Fibroblast of villous mesenchyme (primary cell): ENCODE measurements at places on chromosomes 1 and 21. TPM values are rescaled to one million over a fixed set of nuclear protein-coding genes. Genes with fewer than 3 reads are reported as not detected.
A peak's percentile ranks its signal among the peaks of the same experiment; 100 is the strongest.

- no peak for DNase-seq
Measured at GRCh38 chr1:155005076-155006011, 2.7 kb downstream of the ZBTB7B start.

DNA sequence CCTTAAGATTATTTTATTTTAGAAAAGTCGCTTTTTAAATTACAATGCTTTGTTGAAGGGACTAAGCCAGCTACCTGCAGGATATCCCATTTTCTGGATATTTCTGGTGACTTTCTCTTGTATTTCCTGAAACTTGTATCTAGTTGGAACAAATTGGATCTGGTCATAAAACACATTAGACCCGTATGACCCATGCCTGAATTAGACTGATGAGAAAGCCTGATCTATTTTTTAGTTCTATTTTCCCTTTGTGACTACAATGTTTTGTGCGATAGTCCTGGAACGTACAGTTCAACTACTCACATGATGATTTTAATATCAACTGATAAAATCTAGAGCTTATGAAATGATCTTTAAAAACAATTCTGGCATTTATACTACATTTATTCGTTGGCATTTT is 151.8 kb downstream of the RHOU start:
- DNase-seq, result no peak

DNA sequence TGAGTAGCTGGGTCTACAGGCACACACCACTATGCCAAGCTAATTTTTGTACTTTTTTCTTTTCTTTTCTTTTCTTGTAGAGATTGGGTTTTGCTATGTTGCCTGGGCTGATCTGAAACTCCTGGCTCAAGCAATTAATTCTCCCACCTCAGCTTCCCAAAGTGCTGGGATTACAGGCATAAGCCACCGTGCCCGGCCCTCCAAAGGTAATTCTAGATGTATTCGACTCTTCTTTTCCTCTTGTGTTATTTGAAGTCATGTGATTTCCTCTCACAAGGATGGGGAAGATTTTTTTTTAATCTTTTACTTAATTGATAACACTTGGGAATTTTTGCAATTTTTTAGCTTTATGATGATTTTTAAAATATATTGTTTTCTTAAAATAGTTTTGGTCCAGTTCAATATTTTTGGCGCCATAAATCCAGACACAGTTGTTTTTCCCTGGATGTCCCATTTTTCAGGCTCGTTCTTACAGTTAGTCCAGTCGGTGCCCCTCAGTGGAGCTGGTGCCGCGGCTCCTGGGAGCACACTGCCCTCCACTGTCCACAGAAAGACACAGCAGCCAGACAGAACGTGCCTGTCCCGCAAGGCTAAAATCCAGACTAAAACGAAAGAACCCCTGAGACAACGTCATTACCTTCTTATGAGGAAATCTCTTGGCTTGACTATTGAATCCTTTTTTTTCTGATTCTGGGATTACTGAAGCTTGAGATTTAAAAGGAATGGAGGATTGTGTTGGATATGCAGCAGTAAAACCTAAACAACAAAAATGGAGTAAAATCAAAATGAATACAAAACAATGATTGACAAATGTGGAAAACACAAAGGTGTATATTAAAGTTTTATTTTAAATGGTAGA is 22.4 kb downstream of the STPG1 start:
- peak; percentile 91 for DNase-seq

- no peak for DNase-seq
Measured at GRCh38 chr1:6465461-6466005, 440 bp downstream of the TNFRSF25 start.

GRCh38 chr1:48649880-48650279 is 126.8 kb downstream of the BEND5 start:
- DNase-seq, result no peak

DNA sequence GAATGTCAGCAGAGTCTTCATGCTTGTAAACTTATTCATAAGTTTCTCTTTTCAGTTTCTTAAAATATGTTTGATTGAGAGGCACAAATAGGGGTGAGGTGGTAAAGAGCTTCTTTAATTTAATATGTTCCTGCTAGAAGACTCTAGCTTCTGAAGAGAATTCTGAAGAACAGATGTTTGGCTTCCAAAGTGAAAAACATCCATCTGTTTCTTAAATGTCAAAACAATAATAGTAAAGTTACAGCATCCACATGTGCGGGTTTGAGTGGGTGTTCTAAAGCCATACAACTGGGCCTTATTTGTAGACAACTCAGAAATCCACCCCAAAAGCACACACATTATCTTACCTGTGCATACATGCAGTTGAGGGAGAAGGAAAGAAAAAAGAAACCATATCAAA is 144.0 kb upstream of the ADGRL4 start:
- peak; percentile 42 for DNase-seq

DNA sequence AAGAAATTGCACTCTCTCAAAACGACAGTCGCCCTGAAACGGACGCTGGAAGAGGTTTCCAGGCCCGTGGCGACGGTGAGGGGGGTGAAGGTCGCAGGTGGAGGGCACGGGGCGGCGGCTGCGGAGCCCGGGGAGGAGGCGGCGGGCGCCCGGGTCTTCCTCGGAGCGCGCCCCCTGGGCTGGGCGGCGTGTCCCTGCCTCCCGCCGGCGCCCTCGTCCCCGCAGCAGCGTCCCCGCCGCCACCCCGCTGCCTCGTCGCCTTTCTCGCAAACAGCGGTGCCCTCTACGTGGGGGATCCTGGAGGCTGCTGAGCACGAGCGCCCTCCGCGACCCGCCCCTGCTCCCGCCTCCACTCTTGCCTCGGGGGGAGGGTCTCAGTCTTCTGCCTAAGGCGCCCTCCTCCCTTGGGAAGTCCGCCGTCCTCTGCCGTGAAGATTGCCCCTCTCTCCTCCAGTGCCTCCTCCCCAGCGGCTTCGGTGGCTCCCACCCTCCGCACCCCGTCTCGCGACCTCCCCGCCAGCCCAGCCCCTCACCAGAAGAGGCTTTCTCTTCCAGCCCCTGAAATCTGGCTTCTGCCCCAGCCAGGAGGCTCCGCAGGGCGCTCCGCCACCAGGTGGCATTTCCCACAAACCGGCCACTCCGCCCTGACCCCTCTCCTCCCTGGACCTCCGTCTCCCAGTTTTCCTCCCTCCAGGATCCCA is 227.4 kb downstream of the SDCCAG8 start:
- no peak for DNase-seq

DNA sequence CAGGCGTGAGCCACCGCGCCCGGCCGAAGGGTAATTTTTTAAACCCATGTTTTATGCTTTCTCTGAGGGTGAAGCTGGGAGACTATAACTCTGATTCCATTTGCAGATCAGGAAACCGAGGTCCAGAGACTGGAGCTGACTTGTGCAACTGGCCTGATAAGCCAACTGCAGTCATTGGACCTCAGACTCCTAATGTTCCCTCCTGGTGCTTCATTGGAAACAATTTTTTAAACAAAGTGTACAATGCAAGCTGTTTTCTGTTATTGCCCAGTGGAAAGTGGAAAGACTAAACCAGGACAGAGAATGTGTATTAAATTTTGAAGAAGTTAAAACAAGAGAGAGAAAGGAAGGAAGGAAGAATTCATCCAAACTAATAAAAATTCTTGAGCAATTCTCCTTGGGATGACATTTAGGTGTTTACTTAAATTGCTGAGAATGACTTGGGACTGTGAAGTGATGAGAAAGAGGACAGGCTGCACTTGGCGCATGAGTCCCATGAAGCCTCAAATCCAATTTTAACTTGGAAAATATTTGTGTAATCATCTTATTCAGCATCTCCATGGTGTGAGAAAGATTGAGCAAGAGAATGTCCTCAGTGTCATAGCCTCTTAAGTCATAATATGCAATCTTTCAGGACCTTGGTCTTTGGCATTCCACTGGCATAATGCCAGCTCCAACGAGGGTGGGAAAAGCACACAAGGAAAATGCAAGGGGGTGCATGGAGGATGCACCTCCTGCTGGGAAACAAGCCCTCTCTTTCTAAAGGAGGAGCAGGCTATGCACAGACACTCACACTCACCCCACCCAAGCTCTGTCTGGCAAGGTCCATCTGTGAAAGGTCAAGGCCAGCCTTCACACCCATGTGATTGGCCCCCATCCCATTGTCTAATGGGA is 342.0 kb downstream of the SIPA1L2 start:
- no peak for DNase-seq

- no peak for DNase-seq
Measured at GRCh38 chr1:99598738-99599411, 47.0 kb upstream of the PALMD start.

DNA sequence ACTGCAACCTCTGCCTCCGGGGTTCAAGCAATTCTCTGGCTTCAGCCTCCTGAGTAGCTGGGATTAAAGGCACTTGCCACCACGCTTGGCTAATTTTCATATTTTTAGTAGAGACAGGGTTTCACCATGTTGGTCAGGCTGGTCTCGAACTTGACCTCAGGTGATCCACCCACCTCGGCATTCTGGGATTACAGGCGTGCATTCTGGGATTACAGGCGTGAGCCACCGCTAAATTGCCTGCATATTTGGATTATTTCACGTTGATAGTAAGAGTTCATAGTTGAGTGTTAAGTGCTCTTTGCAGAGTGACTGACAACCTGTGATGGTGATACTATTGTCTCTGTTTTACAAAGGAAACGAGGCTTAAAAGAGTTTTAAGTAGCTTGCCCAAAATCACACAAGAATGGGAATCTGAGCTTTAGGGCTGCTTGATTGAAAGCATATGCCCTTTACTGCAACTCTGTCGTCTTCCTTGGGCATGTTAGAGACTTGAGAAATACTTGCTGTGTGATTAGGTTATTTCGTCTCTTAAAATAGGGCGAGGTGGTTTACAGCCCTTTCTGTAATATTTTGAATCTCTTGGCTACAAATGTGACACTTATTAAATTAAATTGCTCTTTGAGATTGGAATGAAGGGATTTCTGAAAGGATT is 12.4 kb downstream of the CDC42 start:
- DNase-seq, result no peak

DNA sequence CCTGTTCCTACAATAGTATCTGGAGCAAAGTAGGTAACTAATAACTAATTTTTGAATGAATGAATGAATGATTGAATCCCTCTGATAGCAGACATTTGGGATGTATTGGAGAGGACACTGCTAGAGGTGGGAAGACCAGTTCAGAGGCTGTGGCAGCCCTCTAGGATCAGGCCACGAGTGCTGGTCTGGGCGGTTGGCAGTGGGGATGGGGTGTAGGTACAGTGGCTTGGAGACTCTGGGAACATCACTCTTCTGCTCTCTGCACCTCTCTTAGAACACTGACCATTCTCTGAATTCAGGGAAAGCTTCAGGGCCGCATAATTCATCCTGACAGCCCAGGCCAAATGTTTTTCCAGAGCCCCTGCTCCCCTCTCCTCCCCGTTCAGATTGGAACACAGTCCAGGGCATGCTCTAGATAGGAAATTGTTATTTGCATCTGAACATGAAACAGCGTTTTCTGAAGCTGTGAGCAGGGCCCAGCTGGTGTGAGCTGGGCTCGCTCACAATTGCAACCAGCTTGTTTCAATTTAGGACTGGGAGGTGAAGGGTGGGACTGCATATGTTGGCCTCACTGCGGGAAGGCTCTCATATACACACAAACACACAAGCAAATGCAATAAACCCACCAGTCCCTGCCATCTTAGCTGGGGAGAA is 253.1 kb upstream of the USP24 start:
- DNase-seq, result no peak

GRCh38 chr1:84692391-84692790 is 2.1 kb upstream of the SSX2IP start:
- no peak for DNase-seq

GRCh38 chr1:117205368-117205767 is 5.4 kb downstream of the VTCN1 start:
- DNase-seq, result no peak

- DNase-seq, result no peak
Measured at GRCh38 chr1:65083263-65083896, 64.6 kb upstream of the AK4 start.

DNA sequence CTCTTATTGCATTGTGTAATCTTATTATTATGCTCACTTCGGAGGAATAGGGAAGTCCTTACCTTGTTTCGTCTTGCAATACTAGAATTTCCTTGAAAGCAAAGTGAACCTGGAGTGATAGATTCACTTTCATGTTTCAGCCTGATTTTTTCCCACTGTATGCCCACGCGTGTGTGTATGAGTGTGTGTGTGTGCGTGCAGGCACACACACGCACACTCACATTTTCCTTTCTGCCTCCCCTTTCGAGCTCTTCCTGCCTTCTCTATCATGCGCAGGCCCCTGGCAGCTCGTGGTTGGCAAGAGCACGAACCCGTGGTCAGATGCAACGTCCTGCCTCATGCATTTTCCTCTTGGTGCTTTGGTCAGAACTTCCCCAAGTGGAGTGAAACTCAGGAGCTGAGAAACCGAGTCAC is at the start of gene GCSAML:
TSS of gene GCSAML (plus strand) at position 366 of the 414 bp plus-strand sequence. CDS start 58 bp downstream, outside the sequence.
- DNase-seq, result no peak

GRCh38 chr1:29508458-29509107 is 272.3 kb downstream of the PTPRU start:
- no peak for DNase-seq

DNA sequence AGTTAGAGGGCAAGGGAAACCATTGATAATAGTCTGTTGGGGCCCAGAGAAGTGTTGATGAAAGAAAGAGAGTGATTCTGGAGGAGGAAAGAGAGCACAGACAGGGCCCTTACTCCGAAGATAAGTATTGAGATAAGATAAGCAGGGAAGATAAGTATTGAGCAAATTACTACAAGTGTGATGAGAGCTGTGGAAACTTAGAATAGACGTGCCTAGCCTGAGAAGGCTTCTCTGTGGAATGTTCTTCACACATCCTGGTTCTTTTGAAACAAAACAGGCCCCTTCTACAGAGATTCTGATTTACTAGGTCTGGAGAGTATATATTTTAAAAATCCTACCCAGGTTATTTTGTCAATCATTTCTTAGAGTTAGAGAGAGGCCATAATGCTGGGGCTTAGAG is 26.4 kb downstream of the FNBP1L start:
- no peak for DNase-seq

Gene RAB7B
- total RNA-seq, result 4.2 and 5.2 TPM in 2 replicates

Gene NFIA
- total RNA-seq, result 4.8 and 10.4 TPM in 2 replicates

Gene LCK
- total RNA-seq, result 0.43 TPM in 1 of 2 replicates, not detected in the other

Gene ETV3L
- total RNA-seq, result not detected in 2 replicates

Gene NBPF4
- under 0.01 TPM in 1 of 2 replicates, not detected in the other for total RNA-seq

Gene LCE1A
- total RNA-seq, result not detected in 2 replicates

Gene KLHDC7A
- not detected in 2 replicates for total RNA-seq

Gene SLAMF6
- not detected in 2 replicates for total RNA-seq

Gene LCA5L
- total RNA-seq, result 0.86 and 0.97 TPM in 2 replicates

Gene KRTAP6-3
- total RNA-seq, result not detected in 2 replicates

Gene OR2L8
- not detected in 2 replicates for total RNA-seq

Gene IKBKE
- total RNA-seq, result 23.7 and 25.8 TPM in 2 replicates

Gene FABP3
- 54.8 and 89.9 TPM in 2 replicates for total RNA-seq
